Activated CD4-positive, alpha-beta T cell treated with anti-CD3 and anti-CD28 coated beads, Interleukin-2, amount 50 U/mL, for 48 hours (primary cell): ENCODE measurements at places on chromosomes 12 and 14.

DNA sequence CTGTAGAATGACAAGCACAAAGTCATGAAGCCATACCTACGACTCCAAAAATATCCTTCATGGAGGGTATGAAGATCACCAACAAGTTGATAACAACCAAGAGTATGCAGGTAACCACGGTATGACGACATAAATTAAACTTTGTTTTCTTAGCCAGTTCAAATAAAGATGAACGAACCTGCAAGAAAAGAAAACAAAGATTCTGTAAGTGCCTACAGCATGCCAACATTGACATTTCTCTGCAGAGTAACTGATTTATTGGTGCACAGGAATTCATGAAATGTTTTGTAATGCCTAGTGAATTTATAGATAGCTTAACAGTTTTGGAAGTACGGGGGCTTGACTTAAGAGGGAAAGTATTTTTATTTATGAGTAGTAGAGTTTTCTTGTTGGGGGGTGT lies 71.0 kb downstream of the SLC38A1 start:
- DNase-seq: no peak

DNA sequence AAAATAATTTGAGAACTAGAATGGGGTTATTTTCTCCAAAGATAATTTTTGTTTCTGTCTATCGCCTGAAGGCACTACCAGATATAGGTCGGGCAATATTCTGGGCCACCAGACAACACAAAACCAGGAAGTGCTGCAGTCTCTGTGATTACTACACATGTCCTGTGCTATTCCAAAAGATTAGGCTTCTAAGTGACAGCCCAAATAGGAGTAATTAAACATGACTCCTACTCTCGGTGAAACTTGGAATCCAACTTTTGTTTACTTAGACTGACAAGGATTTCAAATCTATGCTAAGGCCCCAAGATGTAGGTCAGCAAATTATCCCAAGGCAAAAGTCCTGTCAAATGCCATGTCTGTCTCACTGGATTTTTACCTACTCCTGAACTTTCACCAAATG lies 157.6 kb upstream of the LRFN5 start:
- no peak for DNase-seq

DNA sequence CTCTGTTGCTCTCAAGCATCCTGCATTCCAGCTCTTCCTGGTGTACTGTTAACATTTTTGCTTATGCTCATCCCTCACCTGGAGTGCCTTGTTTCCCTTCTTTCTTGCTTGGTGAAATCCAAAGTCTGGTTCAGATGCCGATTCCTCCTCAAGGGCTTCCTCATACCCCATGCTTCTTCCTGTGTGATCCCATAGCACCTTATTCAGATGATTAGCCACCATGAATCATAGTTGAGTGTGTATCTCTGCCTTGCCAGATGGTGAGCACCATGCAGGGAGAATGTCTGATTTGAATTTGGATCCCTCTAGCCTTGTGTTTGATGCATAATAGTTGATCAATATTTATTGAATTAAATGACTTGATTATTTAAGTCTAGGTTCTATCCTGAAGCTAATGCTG lies 39.4 kb upstream of the ANO4 start:
- DNase-seq: no peak

- DNase-seq: no peak
Measured at GRCh38 chr14:45249856-45250575, 3.0 kb downstream of the MIS18BP1 start.

DNA sequence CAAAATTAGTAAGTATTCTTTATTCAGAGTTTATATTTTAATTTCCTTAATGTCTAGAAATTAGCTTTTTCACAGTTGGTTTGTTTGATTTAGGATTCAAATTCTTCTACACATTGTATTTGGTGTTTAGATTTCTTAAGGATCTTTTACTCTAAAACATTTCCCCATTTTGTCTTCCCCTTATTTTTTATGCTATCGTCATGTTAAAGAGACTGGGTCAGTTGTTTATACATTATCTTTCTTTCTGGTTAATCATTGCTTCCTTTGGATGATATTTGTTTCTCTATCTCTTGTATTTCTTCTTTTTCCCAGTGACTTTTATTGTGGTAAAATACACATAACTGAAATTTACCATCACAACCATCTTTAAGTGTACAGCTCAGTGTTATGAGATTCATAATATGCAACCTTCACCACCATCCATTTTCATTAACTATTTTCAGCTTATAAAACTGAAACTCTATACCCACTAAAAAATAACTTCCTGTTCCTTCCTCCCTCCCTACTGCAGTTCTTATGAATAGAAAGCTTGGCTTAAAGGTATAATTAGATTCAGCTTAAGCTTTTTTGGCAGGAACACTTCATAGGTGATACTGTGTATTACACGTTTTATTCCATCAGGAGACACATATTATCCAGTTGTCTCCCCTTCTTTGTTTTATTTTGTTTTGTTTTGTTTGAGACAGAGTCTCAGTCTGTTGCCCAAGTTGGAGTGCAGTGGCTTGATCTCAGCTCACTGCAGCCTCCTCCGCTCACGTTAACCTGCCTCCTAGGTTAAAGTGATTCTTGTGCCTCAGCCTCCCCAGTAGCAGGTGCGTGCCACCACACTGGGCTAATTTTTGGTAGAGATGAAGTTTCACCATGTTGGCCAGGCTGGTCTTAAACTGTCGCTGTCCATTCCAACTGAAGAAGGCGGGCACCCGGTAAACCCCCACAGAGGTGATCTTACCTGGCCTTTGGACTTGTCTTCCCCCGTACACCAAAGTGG lies 45.0 kb downstream of the NOPCHAP1 start:
- DNase-seq: no peak

- DNase-seq: no peak
Measured at GRCh38 chr12:13154027-13154538, 42.4 kb upstream of the EMP1 start.

- DNase-seq: peak; percentile 84
Measured at GRCh38 chr12:53344824-53345485, 8.8 kb upstream of the SP7 start.

DNA sequence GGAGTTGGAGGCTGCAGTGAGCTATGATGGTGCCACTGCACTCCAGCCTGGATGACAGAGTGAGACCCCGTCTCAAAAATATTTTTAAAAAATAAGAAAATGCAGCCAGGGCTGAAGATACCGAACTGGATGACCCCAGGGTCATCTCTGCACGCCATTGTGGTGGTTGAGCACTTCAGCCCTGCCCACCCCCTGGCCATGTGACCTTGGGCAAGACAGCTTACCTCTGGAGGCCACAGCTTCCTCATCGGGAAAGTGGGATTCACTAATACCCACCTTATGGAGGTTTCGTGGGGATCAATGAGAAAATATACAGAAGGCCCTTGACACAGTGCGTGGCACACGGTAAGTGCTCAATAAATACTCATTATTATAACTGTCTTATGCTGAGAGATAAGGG lies 25.5 kb downstream of the MVK start:
- no peak for DNase-seq

DNA sequence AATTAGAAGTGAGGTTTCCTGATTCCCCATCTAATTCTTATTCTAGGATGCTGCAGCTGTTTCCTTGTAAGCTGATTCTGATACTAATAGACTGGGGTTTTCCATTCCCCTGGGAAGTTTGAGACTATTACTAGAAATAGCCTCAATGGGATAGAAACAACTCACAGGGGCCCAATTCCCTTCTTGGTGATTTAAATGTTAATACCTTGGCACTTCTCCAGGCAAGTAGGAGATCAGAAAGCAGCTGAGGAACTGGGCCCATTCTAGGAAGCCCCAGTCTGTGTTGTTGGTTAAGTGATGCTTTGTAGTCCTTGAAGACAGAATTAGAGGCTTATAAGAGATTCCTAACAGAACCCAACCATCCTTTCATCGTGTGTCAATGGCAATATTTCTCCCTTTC lies 407.0 kb upstream of the SEL1L start:
- DNase-seq: no peak

- no peak for DNase-seq
Measured at GRCh38 chr12:97701901-97702300, 239.3 kb downstream of the RMST start.

GRCh38 chr12:40261937-40262336 lies 37.1 kb downstream of the LRRK2 start:
- DNase-seq: no peak

DNA sequence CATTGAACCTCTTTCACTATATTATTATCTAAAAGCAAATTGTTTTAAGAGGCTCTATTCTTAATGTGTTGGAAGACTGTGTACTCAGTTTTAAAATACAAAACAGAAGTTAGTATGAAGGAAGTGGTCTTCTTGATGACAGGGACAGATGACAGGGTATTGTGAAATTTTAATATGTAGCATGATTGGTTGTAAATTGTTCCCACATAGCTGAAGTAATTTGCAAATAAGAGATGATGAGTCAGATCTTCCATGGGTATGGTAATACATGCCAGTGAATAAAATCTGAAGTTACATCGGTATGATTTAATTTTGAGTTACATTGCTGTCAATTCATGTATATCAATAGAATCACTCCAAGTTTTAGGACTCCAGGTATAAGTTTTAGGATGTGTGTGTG lies 454.8 kb downstream of the AEBP2 start:
- DNase-seq: no peak

DNA sequence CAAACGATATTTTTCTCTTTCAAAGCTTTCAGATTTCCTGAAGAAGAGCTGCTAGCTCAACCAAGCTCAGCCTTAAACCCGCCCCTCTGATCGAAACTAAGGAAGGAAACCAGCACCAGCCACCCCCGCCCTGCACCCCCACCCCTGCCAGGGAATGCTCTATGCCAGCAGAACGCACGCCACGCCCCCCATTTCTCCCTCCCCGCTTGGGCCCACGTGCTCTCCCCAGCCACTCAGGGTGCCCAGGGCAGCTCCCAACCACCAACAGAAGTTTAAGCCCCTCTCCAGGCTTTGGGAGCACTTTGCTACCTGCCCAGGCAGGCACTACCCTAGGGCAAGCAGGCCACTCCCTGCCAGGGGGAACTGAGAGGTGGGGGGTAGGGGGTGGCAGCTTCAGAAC lies 18.8 kb upstream of the KRT78 start:
- peak; percentile 20 for DNase-seq

GRCh38 chr12:47747126-47747525 lies 11.6 kb downstream of the RAPGEF3 start:
- no peak for DNase-seq

DNA sequence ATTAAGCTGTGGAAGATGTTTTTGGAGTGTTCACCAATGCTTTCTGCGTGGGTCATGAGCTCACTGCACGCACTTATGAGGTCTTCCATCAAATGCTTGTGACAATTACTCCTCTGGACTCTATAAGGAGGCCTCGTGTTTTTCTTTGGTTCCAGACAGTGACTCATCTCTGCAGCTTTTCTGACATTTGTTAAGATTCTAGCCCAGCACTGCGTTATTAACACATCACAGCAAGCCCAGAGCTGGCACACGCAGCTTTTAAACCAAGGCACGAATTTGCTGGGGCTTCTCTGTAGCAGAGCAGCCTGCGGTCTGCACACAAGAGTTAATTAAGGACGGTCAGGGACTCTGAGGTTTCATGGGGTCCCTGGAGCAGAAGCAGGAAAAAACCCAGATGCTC lies 16.9 kb downstream of the MEG3 start:
- no peak for DNase-seq

- DNase-seq: no peak
Measured at GRCh38 chr12:16347391-16348298, at the start of gene MGST1. MGST1 (plus strand) TSS chr12:16347645; CDS start chr12:16354253, 6,608 bp downstream.

GRCh38 chr12:53502983-53503728 lies 2.1 kb downstream of the TARBP2 start:
- no peak for DNase-seq

- DNase-seq: no peak
Measured at GRCh38 chr14:97276573-97276972, 479.4 kb downstream of the VRK1 start.

GRCh38 chr12:95304673-95305198 lies 87.1 kb downstream of the VEZT start:
- DNase-seq: no peak

DNA sequence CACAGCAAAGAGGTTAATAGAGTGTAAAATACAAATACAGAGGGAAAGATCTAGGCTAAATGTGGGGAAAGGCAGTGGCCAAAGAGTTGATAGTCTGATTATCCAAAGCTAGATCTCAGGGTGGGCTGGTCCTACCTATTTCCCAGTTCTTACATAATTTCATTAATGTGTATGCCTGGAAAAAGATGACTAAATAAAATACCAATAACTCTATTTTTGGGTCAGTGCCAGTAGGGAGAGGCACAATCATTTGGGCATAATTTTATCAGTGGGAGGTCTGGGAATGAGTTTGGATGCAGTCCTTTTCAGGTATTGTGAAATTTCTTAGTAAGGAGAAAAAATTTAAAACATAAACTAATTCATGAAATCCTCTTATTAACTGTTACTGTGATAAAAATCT lies 30.6 kb upstream of the CLEC14A start:
- DNase-seq: no peak

DNA sequence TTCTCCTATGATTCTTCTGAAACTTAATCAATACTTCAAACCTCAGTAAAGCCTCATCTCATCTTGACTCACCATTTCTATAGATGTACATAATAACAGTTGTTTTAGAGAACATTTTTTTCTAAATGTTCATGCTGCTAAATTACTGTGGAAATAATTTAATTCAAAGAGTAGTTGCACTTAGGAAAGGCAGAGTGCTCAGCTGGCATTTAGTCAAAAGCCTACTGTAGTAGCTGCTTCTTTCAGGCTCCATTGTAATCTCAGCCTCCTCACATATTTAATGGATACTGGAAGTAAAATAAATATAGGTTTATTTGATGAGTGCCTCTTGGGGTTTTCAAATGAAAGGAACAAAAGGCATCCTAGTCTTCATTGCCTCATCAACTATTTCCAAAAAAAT lies 325.0 kb downstream of the CCER1 start:
- DNase-seq: no peak

DNA sequence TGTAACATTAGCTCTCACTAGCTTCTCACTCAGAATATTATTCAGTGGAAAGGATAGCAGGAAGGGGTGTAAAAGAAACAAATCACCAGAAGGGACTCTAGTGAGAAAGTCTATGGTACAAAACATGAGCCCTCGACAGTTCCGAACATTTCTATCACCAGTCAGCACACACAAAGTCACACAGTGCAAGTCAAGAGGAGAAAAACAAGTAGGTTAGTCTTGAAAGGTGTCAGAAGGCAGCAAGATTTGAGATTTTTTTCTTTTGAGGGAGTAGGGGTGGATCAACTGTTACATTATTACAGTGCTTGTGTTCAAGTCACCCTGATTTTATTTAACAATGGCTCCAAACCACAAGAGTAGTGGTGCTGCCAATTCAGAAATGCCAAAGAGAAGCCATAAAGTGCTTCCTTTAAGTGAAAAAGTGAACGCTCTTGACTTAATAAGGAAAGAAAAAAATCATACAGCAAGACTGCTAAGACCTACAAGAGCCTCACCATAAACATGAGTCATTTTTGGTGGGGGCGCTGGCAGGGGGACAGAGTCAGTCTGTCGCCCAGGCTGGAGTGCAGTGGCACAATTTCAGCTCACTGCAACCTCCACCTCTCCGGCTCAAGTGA lies 42.3 kb downstream of the GNS start:
- DNase-seq: no peak

DNA sequence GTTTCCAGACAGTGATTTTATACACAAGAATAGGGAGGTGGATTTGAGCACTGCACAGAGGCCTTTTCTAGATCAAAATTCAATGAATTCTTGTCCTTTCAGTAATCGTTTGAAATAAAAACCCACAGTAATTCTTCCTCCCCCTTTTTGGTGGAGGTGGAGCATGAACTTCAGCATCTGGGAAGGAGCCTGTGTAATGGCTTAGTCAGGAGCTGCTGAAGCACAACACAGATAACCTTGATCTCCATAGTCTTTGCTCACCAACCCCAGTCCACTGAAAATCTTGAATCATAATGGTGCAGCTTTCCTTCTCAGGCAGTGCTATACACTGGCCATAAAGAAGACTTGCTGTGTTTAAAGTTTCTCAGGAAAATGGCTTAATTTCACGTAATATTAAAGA lies 6.4 kb upstream of the TBPL2 start:
- DNase-seq: no peak

GRCh38 chr14:101364503-101365328 lies 196.6 kb upstream of the DIO3 start:
- DNase-seq: no peak
